ENCODE measurements at places on chromosomes 11 and 22. TPM values are rescaled to one million over a fixed set of nuclear protein-coding genes. Genes with fewer than 3 reads are reported as not detected.
A peak's percentile ranks its signal among the peaks of the same experiment; 100 is the strongest.

DNA sequence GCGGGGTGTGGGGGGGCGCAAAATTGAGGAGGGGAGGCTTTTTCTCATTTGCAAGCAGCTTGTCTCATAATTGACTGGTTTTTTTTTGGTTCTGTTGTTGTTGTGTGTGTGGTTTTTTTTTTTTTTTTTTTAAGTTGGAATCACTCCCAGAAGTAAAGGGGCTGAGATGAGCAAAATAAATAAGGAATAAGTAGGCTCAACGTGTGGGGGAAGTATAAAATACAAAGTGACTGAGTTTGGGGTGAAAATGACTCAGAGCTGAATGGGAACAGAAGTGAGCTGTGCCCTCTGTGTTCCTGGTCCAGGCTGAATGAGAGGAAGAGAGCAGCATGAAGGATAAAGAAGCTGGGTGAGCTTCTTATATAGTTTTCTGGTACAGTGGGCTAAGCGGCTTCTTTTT lies 90.0 kb downstream of the GRIK4 start:
- no peak for DNase-seq

DNA sequence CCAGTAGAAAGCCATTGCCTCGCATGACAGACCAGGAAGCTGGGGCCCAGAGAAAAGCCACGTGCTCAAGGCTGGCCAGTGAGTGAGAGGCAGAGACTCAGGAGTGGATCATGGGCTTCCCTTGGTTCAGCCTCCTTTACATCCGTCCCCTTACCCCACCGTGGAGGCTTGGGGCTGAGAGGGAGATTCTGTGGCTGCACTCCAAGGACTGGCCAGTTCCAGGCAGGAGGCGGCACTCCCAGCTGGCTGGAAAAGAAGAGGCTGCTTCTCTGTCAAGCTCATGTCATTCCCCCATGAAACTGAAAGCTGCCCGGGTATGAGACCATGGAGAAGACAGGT lies 6.6 kb upstream of the ASCL2 start:
- DNase-seq = no peak

DNA sequence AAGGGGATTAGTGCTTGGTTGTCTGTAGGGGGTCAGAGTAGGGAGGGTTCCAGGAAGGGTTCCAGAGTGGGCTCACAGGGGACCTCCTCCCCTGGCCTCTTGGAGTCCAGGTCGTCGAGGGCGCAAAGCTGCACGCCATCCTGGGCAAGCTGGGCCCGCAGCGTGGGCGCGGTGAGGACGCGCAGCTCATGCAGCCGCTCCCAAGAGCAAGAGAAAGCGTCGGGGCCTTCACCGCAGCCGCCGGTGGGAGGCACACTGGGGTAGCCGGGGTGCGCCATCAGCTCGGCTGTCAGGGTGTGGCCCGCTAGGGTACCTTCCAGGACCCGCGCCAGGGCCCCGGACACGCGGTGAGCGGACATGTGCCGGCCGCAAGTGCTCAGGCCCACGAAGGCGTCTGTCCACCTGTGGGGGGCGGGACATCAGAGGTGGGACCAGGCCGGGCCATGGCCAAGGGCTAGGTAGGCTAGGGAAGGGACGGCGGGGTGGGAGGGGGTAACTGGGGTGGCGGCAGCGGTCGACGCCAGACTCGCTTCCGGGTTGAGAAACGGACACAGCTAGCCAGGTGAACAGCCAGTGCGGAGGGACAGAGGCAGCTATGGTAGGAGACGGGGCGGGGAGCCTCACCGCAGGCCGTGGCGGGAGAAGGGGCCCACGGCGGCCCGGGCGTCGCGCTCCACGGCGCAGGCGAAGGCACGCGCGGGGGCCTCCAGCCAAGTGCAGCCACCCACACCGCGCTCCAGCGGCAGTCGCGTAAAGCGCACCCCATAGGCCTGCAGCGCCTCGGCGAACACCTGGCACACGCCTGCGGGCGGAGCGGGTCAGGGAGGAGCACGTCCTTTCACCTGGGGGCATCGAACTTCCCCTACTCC lies 1.2 kb downstream of the YDJC start:
- DNase-seq = no peak

DNA sequence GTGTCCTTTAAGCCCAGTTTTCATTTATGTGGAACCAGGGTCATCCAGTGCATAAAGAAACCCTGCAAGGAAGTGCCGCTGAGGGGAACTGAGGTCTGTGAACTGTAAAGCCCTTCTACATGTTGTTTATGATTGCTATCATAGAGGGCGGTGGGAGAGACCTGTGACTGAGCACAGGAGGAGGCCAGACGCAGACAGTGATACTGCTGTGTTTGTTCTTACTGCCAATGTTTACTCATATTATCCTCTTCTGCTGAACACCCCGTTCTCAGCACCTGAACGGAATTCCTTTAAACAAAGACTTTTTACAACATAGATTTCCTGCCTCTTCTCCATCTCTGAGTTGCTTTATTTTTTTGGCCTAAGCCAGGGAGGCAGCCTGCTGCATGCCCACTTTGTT lies 967 bp upstream of the GALNT18 start:
- DNase-seq = no peak

DNA sequence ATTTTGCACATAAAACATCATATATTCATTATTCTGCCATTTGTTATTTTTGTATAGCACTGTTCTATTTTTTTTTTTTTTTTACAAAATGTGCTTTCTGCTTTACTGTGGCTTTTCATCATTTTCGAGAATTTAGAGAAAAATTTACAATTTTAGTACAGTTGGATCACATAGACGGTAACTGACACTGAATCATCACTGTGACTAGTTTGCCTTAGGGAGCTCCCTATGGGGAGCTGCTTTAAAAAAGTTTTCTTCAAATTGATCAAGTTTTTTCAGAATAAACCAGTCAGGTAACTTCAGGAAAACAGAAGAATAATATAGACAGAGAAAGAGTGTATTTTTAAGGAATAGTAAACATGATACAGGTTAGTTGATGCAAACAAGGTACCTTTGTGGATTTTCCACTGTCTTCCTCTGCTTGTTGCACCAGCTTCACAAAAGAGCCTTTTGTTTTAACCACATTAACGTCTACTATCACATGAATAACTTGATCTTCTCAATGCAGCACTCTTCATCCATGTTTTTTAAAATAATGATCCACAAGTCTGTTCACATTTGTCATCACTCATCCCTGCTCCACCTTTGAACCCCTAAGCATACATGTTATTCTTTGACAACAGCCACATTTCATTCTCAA lies 327.0 kb downstream of the DYNC2H1 start:
- no peak for DNase-seq

- peak; percentile 41 for DNase-seq
Measured at GRCh38 chr11:122696662-122697061, 41.1 kb downstream of the UBASH3B start.

DNA sequence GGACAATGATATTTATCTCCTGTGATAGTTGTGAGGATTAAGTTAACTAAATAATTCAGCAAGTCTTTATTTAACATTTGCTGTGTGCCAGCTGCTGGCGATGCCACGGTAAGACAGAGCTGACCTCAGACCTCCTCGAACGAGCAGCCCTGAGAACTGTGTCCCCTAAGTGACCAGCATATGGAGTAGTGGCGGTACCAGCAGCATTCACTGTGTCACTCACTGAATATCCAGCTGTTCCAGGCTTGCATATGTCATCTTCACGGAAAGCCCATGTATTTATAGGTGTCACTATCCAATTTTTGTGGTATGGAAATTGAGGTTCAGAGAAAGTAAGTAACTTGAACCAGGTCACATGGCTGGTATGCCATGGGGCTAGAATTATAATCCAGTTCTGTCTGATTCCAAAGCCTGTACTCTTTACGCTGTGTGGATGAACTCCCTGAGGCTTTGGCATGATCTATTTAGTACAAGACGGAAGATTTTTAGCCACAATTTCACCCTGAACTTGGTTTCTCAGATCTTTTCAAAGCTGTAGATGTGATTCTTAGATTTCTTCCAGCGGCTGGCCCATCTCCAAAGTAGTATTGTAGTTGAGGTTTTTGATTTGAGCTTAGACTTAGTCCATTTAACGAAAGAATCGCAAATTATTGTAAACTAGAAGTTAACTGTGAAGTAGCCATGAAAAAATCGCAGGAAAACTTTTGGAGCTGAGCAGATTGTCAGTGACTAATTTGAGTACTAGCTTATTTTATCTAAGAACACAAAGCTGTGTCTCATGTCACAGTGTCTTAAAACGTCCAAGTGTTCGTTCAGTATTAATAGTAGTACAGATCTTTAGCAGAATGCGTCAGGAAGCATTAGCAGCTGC lies 49.4 kb upstream of the MYO18B start:
- DNase-seq = no peak

DNA sequence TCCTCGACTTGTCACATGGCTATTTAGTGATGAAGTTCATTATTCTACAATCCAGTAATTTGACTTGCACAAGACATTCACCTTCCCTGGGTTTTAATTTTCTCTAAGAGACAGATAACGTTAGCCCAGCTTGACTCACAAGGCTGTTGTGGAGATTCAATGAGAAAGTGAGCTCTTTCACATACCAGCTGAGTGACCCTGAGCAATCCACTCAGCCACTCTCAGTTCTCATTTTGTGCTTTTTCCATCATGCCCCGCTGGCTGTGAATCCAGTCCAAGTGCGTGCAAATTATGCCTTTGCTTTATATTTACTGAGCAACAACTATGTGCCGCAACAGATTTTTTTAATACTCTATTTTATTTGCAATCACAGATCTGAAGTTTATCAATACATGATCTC lies 176.5 kb downstream of the LARGE1 start:
- DNase-seq = no peak

DNA sequence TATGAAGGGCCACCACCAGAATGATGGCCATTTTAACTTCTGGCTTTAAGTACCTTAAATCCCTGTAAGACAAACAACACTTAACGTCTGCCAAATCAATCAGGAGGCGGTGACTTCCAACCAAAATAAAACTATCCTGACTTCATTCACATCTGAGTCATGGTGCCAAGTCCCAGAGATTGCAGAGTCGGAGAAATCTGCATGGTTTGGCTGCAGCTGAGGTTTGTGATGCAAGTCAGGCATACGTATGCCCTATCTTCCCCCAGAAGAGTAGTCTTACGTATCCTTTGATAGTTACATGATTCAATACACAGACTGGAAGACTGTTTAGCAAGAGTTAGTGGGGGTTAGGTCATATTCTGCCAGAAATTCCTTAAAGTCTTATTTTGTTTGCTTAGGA lies 1.7 kb upstream of the GAB2 start:
- no peak for DNase-seq

- no peak for DNase-seq
Measured at GRCh38 chr11:69711822-69712801, 8.3 kb upstream of the FGF19 start.

DNA sequence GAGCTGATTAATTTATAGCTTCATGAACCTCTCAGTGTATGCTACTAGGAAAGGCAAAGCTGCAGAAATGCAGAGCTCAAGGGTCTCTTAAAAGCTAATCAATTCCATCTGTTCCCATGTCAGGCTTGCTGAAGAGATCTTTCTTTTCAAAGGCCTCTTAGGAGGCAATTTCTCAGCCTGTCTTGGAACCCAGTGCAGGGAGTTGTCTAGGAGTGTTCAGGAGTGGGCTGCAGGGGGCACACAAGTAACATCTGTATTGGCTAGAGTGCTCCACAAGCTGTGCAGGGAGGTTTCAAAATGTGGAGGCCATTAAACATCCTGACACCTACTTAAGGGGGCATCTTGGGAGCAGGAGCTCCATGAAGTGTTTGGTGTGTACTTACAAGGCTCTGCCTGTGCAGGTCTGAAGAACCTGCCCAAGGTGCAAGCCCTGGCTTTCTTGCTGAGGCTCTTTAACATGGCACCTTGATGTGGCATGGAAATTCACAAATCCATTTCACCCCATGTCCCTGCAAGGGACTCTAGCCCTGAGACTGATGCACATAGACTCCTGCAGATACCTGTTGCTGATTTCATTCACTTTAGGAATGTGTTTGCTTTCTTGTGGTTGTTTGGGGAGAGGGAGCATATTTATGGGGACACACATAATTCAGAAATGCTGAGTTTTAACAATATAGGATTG lies 134.7 kb downstream of the ME3 start:
- no peak for DNase-seq

GRCh38 chr11:126115816-126116331 lies 53.2 kb upstream of the CDON start:
- DNase-seq = peak; percentile 97

- no peak for DNase-seq
Measured at GRCh38 chr11:94823102-94823732, 55.1 kb downstream of the AMOTL1 start.

- no peak for DNase-seq
Measured at GRCh38 chr11:31110830-31111229, 258.7 kb downstream of the DCDC1 start.

DNA sequence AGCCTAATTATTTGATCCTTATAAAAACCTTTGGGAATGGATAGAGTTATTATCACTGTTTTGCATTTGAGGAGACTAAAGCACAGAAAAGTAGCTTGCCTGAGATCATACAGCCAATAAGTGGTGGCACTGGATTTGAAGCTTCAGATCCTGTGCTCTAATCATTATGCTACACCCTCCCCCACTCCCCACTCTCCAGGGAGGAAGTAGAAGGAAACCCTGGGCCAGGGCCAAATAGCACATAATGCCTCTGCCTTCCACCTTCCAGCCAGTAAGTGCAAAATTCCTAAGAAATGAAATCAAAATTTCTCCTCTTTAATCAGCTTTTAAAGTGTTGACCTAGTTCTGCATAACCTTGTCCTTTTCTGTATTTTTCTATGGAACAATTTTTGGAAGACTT lies 61.6 kb downstream of the SIK2 start:
- DNase-seq = peak; percentile 37

Gene OR8G5
- not detected for total RNA-seq

Gene ACRV1
- total RNA-seq = not detected

Gene OR4D5
- not detected for total RNA-seq

Gene RIMBP3B
- total RNA-seq = not detected

Gene OR2AG2
- total RNA-seq = 0.15 TPM

Gene SERPING1
- total RNA-seq = not detected

Gene OR51B5
- not detected for total RNA-seq

Measured in HT-29 (cell line).